ENCODE measurements at places on chromosomes 7 and 10. TPM values are rescaled to one million over a fixed set of nuclear protein-coding genes. Genes with fewer than 3 reads are reported as not detected.

MSANTD7 gene
- 21.8 TPM for total RNA-seq

ACSM6 gene
- not detected for total RNA-seq

GRCh38 chr10:49387071-49387470, 8.8 kb downstream of the DRGX start:
- no peaks in the 10 kb centered on the region for H3K36me3 ChIP-seq
- no peaks in the 10 kb centered on the region for H3K4me1 ChIP-seq

AGMO gene
- total RNA-seq, result not detected

DNA sequence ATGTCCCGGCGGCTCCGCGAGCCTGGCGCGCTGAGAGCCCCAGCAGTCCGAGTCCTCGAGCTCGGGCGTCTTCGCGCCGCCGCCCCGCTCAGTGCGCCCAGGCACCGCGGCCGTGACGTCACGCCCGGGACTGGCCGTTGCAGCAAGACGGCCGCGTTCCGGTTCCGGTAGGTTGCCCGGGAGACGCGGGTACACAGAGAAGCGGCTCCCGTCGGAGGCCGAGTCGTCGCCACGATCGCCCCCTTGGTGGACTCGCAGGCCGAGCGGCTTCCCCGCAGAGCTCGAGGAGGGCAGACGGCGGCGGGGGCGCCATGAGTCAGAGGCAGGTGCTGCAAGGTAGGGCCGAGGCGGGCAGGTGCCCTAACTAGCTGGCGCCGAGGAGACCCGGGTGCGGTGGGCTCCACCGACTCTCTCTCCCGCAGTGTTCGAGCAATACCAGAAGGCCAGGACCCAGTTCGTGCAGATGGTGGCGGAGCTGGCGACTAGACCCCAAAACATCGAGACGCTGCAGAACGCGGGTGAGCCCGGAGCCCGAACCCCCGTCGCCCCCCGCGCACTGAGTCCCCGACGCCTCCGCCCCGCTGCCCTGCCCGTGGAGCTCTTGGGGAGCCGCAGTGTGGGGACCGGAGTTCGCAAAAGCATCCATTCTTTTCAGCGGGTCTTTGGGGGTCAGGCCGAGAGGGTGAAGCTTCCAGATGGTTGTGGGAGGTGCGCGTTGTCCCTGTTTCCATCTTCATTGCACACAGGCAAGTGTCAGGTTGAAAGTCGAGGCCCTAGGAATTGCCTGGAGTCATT, at the start of gene SPAG6:
SPAG6 (plus strand) TSS at position 196 of the 795 bp plus-strand sequence; CDS start at position 312, 116 bp downstream.
- H3K27ac ChIP-seq, result peak within 1 kb of the TSS; percentile 15
- DNase-seq, result peak; percentile 69
- H3K4me3 ChIP-seq, result peak within 1 kb of the TSS; percentile 61

GNG11 gene
- not detected for total RNA-seq

DNA sequence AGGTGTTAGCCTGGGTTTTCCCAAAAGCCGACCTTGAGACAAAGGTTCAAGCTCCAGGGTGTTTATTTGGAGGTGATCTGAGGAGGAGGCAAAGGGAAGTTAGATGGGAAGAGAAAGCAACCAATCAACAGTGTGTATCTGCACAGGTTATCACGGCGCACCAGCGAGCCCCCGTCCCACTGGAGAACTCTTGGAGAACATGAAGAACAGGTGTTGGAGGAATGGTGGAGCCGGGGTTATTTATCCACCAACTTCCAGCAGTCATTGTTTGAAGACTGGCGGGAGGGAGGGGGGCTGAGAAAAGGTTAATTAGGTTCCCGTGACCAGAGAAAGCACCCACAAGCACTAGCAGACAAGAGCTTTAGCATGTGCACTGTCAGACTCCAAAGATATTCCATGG, 282.5 kb upstream of the FOXK1 start:
- no peaks in the 10 kb centered on the region for H3K36me3 ChIP-seq
- peaks cover 2% of the 10 kb centered on the region for H3K27me3 ChIP-seq
- DNase-seq, result no peak
- H3K4me1 ChIP-seq, result no peaks in the 10 kb centered on the region

PAPSS2 gene
- total RNA-seq, result not detected

DNA sequence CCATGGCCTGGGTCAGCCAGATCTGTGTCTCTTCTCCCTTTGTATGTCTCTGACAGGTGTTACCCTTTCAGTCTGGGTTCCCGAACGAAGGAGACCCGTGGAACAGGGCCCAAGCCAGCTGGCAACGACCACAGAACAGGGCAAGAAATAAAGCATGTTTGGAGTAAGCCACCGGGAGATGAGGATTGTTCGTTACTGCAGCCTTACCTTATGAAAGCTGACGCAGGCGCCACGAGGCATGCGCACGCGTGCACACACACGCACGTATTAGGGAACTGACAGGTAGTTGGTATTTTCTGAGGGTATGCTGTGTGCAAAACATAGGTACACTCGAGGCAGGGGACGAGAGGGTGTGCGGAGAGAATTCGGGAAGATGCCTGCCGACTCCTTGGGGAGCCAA, 46.4 kb upstream of the ENO4 start:
- H3K4me3 ChIP-seq, result no peak overlapping the region
- H3K36me3 ChIP-seq, result no peaks in the 10 kb centered on the region
- no peaks in the 10 kb centered on the region for H3K4me1 ChIP-seq
- H3K27me3 ChIP-seq, result peaks cover 2% of the 10 kb centered on the region
- H3K27ac ChIP-seq, result no peak overlapping the region
- no peak for DNase-seq

STEAP1B gene
- total RNA-seq, result not detected

DNA sequence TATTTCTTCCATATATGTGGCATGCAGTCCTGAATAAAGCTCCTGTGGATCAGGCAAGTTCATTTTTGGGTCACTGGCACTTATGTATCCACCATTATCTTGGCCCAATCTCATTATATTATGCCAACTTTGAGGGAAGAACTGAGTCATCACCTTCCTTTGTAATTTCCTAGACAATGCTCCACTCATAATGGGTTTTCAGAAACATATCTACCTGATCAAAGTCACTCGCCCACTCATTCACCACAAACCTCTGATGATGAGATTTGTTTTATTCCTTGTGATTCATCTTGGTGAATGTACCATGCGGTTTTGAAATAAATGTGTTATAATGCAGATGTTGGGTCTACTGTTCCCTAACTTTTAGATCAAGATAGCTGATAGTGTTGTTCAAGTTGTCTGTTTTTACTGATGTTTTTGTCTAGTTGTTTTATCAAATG, 525.8 kb downstream of the KIF20B start:
- no peak overlapping the region for H3K4me3 ChIP-seq
- H3K4me1 ChIP-seq, result peaks cover 4% of the 10 kb centered on the region
- no peaks in the 10 kb centered on the region for H3K36me3 ChIP-seq

- H3K27ac ChIP-seq, result peak overlapping the region; percentile 68
- H3K4me3 ChIP-seq, result peak overlapping the region; percentile 22
- H3K4me1 ChIP-seq, result peaks cover 63% of the 10 kb centered on the region
- H3K27me3 ChIP-seq, result peaks cover 5% of the 10 kb centered on the region
These were observed 37.0 kb upstream of the EGR2 start for GRCh38 chr10:62852961-62853702.

DNA sequence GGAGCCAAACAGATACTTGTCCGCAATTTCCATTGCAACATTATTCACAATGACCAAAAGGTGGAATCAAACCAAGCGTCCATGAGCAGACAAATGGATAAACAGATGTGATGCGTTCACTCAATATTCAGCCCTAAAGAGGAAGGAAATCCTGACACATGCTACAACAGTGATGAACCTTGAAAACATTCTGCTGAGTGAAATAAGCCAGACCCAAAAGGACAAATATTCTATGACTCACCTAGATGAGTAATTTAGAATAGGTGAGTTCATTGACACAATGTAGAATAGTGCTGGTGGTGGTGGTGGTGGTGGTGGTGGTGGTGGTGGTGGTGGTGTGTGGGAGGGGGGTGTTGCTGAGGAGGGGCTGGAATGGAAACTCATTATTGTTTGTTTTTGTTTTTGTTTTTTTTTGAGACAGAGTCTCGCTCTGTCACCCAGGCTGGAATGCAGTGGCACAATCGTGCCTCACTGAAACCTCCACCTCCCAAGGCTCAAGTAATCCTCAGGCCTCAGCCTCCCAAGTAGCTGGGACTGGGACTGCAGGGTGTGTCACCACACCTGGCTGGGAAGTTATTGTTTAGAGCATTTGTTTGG, 28.6 kb downstream of the SMKR1 start:
- H3K4me3 ChIP-seq, result no peak overlapping the region
- no peak overlapping the region for H3K27ac ChIP-seq
- H3K27me3 ChIP-seq, result no peaks in the 10 kb centered on the region

ASZ1 gene
- not detected for total RNA-seq

PNLIPRP1 gene
- total RNA-seq, result not detected

DNA sequence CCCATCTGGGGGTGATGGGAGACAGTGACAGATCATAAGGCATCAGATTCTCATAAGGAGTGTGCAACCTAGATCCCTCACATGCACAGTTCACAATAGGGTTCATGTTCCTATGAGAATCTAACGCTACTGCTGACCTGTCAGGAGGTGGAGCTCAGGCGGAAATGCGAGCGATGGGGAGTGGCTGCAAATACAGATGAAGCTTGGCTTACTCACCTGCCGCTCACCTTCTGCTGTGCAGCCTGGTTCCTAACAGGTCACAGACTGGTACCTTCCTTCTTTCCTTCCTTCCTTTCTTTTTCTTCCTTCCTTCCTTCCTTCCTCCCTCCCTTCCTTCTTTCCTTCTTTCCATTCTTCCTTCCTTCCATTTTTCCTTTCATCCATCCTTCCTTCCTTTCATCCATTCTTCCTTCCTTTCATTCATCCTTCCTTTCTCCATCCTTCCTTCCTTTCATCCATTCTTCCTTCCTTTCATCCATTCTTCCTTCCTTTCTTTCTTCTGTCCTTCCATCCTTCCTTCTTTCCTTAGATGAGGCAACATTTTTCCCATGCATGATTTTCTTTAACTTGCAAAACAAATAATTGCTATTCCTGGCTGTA, 370.0 kb upstream of the AUTS2 start:
- no peak for DNase-seq
- H3K36me3 ChIP-seq, result no peaks in the 10 kb centered on the region
- no peaks in the 10 kb centered on the region for H3K27me3 ChIP-seq
- H3K4me3 ChIP-seq, result no peak overlapping the region
- H3K27ac ChIP-seq, result no peak overlapping the region
- no peaks in the 10 kb centered on the region for H3K4me1 ChIP-seq

- no peak overlapping the region for H3K27ac ChIP-seq
- no peak overlapping the region for H3K4me3 ChIP-seq
- H3K36me3 ChIP-seq, result peaks cover 4% of the 10 kb centered on the region
- no peak for DNase-seq
- H3K4me1 ChIP-seq, result no peaks in the 10 kb centered on the region
These were observed 16.4 kb downstream of the LRRC4 start for GRCh38 chr7:128014811-128015210.

GRCh38 chr10:116000151-116000842, 272.7 kb downstream of the GFRA1 start:
- H3K4me3 ChIP-seq, result no peak overlapping the region
- H3K4me1 ChIP-seq, result no peaks in the 10 kb centered on the region
- H3K27ac ChIP-seq, result no peak overlapping the region
- H3K27me3 ChIP-seq, result no peaks in the 10 kb centered on the region
- no peak for DNase-seq

- H3K4me3 ChIP-seq, result no peak overlapping the region
- H3K27me3 ChIP-seq, result no peaks in the 10 kb centered on the region
- no peak for DNase-seq
- no peak overlapping the region for H3K27ac ChIP-seq
- H3K36me3 ChIP-seq, result no peaks in the 10 kb centered on the region
These were observed 43.9 kb downstream of the C10orf143 start for GRCh38 chr10:130066743-130067142.

DNA sequence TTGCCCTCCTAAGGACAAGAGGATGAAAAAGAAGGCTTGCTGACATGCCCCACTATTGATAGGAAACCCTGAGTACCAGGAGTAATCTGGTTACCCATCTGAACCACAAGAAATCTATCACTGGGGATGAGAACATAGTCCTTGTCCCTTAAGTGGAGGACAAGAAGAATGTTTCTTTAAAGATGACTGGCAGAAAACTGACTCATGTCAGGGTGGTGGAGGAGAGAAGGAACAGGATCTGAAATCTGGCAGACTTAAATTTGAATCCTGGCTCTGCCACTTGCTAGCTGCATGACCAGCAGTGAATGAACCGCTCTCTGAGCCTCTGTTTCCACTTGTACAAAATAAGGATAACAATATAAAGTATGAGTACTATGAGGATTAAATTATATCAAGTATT, 38.9 kb upstream of the XPNPEP1 start:
- no peaks in the 10 kb centered on the region for H3K36me3 ChIP-seq
- H3K27ac ChIP-seq, result no peak overlapping the region
- H3K4me1 ChIP-seq, result no peaks in the 10 kb centered on the region
- DNase-seq, result no peak
- no peak overlapping the region for H3K4me3 ChIP-seq

GRCh38 chr10:24685958-24686540, 37.6 kb downstream of the ARHGAP21 start:
- DNase-seq, result no peak
- H3K27me3 ChIP-seq, result no peaks in the 10 kb centered on the region
- no peaks in the 10 kb centered on the region for H3K36me3 ChIP-seq
- H3K4me1 ChIP-seq, result peaks cover 5% of the 10 kb centered on the region

DNA sequence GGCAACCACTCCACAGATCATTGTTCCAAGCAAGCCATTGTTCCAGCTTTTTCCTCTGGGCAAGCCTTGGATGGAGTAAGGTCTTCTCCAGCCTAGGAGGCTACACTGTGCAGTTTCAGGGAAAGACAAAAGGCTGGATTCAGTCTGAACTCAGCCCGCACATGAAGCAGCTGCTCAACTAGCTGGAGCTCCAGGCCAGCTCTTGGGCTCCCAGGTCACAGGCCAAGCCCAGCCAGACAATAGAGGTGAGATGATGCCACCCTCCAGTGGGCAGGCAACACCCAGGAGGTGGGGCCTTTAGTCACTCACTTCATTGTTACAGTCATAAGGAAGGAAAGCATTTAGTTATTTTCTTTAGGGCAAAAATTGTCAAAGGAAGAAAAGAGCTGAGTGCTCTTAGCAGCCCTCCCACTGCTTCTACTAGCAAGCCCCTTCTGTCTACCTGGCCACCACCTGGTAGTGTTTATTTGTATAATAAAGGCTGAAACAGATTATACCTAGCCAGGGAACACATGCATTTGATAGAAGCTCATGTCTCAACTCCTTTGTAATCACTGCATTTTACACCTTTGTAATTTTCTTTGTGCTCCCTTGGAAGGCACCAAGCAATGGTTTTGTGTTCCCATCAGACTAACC, 253.4 kb downstream of the WDR11 start:
- H3K36me3 ChIP-seq, result no peaks in the 10 kb centered on the region
- no peaks in the 10 kb centered on the region for H3K27me3 ChIP-seq
- H3K27ac ChIP-seq, result no peak overlapping the region

DNA sequence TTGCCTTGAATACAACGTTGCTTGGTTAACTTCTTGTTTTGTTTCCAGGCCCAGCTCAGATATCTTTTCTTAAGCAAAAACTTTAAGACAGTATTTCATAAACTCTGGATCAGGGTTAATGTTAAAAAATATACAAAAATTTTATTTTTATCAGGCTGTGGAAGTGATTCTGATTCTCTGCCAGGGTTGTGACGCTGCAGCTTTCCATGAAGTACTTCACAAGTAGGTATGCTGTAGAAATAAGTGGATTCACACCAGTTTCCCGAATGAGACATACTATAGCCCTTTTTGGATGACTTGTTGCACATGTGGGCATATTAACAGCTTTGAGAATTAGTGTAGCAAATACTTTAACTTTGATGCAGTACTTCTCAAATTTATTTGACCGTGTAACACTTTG, 70.1 kb downstream of the CDK14 start:
- H3K27ac ChIP-seq, result no peak overlapping the region
- H3K4me1 ChIP-seq, result no peaks in the 10 kb centered on the region
- H3K27me3 ChIP-seq, result no peaks in the 10 kb centered on the region
- no peak for DNase-seq
- H3K36me3 ChIP-seq, result no peaks in the 10 kb centered on the region
- H3K4me3 ChIP-seq, result no peak overlapping the region
